ENCODE measurements at places on chromosomes 6 and 20.
A peak's percentile ranks its signal among the peaks of the same experiment; 100 is the strongest.

GRCh38 chr20:51212816-51213215 lies 189.9 kb upstream of the KCNG1 start:
- DNase-seq = no peak

GRCh38 chr20:40882152-40882551 lies 146.5 kb upstream of the TOP1 start:
- no peak for DNase-seq

DNA sequence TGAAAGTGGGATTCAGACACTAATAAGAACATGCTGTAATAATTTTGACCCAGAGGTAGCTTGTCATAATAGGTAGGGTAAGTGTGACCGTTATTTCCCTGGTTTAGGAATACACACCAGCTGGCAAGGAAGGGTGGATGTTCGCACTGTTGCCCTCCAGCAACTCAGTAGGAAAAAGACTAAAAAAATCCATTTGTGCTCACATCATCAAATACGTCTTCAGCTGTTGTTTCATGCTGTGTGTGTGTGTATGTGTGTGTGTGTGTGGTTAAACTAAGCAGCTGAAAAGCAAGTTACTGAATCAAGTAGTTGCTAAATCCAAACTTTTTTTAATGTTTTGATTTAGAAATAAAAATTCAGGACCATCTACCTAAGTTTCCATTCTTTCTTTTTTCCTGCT lies 218.7 kb downstream of the TRDN start:
- DNase-seq = no peak

DNA sequence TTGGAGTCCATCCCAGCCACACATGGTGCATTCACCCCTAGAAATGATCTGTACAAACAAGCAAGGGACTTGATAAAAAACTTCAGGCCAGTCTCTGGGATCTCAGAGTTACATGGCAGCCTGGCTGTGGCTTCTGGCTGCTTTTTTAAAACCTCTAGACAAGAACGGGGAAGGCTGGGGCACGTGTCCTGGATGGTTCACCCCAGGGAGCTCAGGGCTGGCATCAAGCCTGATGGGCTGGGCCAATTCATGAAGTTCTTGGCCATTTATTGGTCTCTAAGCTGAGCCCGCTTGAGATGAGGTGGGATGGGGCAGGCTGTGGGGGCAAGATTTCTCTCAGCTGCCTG lies 10.4 kb upstream of the ZFAND3 start:
- no peak for DNase-seq

- DNase-seq = no peak
Measured at GRCh38 chr20:25259358-25259757, 11.5 kb downstream of the PYGB start.

- DNase-seq = peak; percentile 61
Measured at GRCh38 chr20:1266167-1266973, at the start of gene SNPH. Gene SNPH, plus strand, starts transcription at chr20:1266294. Its CDS starts 29,946 bp downstream, at chr20:1296240.

DNA sequence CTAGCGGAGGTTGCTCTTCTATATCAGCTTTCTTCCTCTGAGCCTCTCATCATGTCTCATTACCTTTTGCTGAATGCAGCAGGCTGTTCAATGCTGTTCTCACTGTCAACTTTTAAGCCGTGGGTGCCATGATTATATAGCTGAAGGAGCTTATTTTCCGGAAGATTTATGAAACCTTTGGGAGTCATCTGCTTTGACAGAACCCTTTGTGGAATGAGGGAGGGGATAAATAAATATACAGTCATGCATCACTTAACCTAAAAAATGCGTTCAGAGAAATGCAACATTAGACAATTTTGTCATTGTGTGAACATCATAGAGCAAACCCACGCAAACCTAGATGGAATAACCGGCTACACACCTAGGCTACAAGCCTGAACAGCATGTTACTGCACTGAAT lies 102.2 kb upstream of the AKAP12 start:
- DNase-seq = no peak

DNA sequence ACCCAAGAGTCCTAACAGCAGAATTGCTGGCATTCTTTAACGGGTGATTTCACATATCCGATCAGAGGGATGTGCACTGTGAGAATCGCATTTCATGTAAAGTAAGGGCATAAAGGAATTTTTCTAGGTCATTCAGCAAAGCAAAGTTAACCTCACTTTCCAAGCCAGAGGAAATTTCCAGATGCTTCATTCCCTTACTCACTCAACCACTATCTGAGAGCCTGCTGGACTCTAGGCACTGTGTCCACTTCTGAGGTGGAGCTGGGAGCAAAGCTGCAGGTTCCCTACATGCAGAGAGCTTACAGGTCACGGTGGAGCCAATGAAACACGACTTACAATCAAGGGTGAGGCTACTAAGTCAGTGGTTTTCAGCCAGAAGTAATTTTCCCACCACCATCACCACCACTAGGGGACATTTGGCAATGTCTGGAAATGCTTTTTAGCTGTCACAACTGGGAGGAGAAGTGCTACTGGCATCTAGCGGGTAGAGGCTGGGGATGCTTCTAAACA lies 34.5 kb upstream of the TSHZ2 start:
- DNase-seq = no peak

GRCh38 chr6:115835314-115835713 lies 225.4 kb downstream of the FRK start:
- no peak for DNase-seq

- no peak for DNase-seq
Measured at GRCh38 chr6:11947063-11947462, 65.0 kb upstream of the HIVEP1 start.

DNA sequence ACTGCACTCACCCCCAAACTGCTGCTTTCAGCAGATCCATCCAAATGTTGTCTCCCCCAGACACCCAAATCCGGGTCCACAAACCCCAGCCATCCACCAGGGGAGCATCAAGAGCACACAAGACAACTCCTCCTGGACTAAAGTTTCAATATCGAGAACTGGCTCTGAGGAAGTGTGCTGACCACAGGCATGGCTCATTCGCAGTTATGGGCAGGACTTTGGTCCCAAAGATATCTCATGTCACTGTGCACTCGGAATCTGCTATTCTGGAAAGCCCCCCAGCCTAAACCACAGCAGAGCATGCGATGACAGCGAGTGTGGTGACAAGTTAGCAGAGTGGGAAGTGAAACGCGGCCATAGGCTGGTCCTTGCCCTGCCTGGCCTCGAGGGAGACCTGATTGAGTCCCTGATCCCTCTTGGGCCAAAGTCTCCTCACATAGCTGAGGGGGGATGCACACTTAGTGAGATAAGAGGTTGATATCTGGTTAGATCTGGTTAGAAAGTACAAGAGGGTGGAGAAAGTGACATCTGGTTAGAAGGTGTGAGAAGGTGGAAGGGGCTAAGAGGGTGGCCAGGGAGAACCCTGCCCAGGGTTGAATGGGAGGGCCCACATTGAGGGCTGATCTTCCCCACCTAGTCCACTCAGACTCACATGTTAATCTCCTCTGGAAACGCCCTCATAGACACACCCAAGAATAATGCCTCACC lies 149.7 kb downstream of the MRPL14 start:
- DNase-seq = no peak

DNA sequence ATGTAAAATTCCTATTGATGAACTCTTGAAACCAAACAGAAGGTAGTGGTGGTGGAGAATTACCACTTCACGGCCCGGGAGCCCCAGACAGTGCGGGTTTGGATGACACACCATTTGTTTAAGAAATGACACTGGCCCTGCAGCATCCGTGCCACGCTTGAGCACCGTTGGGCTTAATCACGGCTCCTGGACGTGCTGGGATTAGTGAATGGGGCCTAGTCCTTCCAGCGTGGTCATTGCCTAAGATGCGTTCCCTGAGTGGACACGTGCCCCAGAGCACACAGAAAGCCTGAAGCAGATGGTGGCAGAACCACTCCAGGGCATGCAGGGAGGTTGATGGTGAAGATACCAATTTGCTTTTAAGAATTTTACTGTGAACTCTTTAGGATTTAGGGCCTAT lies 14.5 kb downstream of the STX16 start:
- DNase-seq = no peak

- no peak for DNase-seq
Measured at GRCh38 chr6:48151142-48151541, 40.1 kb upstream of the PTCHD4 start.

- no peak for DNase-seq
Measured at GRCh38 chr6:77397561-77397960, 65.7 kb downstream of the HTR1B start.

DNA sequence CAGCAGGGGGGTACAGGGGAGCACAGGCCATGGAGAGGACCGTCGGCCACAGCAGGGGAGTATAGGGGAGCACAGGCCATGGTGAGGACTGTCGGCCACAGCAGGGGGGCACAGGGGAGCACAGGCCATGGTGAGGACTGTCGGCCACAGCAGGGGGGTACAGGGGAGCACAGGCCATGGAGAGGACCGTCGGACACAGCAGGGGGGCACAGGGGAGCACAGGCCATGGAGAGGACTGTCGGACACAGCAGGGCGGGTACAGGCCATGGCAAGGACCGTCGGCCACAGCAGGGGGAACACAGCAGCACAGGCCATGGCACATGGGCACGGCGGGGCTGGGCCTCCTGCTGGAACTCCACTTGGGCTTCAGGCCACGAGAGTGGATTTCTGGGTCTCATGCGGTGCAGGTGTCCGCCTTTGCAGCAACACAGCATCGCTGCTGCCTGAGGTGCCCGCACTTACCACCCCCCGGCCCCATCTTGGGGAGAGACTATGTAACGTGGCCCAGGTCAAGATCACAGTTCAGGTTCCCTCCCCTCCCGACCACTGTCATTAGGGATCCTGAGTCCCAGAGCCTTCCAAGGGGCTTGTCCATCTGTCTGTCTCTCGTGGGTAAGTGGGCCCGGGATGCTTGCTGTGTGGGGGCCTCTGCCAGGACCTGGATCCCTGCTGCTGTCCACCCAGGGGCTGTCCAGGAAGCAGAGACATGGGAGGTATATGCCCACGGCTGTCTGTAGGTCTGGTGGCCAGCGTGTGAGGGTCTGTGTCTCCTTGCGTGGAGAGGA lies 2.5 kb downstream of the NPBWR2 start:
- no peak for DNase-seq

DNA sequence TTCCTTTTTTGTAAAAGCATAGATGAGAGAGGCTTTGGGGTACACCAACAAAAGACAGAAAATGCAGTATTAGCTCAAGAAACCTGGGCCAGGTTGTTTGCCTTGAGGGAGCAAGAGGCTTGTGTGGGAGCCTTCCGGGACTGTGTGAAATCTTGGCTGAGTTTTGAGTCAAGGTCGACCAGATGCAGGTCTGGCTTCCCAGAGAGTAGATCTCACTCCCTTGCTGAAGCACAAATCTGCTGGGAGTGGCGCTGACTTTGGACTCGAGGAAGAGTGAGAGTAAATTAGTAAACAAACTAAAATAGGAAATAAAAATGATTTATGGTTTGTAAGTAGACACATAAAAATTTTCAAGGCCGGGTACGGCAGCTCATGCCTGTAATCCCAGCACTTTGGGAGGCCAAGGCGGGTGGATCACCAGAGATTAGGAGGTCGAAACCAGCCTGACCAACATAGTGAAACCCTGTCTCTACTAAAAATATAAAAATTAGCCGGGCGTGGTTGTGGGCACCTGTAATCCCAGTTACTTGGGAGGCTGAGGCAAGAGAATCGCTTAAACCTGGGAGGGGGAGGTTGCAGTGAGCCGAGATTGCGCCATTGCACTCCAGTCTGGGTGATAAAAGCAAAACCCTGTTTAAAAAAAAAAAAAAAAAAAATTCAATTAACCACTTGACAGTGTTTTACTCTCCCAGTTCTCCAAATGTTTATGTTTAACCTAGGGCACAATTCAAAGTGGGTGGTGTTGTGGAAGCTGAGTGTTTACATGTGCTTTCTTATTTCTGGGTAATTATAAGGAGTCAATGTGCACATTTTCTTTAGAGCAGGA lies 27.7 kb upstream of the EDN1 start:
- DNase-seq = no peak

DNA sequence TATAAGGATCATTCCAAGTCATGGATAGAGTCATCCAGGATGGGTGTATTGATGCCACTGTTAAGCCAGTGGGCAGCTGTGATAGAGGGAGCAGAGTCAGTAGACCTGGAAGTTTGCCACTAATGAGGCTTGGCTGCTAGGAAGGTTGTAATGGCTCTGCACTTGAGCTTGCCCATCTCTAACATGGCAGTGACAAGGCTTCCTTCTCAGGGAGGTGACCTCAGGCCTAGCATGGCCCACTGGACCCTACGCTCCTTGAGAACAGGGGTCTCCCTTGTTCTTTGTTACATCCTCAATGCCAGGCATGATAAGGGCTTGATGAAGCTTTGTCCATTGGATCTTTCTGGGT lies 155.1 kb downstream of the CD83 start:
- no peak for DNase-seq

DNA sequence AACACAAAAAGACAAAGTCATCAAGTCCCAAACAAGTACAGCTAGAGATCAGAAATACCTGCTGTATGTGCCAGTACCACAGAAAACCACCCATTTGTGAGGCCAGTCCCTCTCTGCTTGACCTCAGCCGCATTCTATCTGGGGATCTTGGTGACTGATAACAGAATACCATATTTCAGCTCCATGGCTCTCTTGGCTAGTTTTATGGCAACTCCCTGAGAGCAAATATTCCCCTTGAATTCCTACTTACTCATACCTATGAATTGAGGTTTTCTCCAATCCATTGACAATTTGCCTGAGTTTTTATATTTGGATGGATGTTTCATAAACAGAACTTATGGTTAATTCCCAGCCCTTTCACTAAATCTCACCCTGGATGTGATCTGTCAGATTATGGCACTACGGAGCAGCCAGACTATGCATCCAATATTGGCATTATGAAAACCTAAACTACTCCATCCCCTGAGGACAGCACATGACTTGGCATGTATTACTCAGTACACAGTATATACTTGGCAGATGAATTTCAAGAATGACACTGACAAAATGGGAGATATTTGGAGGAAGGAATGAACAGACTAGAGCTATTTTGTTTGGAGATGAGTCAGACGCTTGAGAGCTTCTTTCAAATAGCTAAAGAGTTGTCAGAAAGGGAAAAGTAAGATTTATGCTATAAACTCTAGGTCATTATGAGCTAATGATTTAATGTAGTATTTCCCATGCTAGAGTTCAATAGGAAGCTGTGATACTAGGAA lies 95.7 kb downstream of the PRDM1 start:
- no peak for DNase-seq

DNA sequence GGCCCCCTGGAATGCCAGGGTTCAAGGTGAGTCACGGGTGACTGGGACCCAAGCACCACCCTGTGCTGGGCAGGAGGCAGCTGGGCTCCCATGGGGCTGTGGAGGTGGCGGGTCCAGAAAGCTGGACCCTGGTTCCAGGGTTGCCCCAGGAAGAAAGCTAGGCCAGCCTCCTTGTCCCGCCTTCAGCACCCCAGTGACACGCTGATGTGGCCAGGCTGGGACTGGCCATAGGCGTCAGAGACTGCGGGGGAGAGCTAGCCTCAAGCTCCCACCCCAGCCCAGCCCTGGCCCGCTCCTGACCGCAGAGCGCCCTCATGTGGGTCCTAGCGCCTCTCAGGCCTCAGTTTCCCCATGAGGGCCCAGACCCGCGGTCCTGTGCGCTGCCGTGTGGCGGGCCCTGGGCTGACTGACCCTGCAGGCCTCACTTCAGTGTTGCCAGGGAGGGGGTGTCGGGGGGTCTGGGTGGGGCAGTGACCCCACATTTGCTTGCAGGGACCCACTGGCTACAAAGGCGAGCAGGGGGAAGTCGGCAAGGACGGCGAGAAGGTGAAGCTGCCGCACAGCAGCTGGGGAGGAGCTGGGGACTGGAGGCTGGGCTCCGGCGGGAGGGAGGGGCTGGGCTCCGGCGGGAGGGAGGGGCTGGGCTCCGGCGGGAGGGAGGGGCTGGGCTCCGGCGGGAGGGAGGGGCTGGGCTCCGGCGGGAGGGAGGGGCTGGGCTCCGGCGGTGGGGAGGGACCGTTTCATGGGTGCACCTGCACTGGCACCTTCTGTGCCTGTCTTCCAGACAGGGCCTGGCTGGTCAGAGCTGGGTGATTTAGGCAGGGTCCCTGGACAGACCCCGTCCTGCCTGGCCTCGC lies 7.9 kb downstream of the COL9A3 start:
- DNase-seq = peak; percentile 29

- DNase-seq = no peak
Measured at GRCh38 chr20:2145376-2145775, 43.7 kb downstream of the STK35 start.
